ENCODE measurements at places on chromosomes 5 and 9. TPM values are rescaled to one million over a fixed set of nuclear protein-coding genes. Genes with fewer than 3 reads are reported as not detected.

- no peaks in the 10 kb centered on the region for H3K4me1 ChIP-seq
- H3K27ac ChIP-seq, result no peak overlapping the region
- H3K36me3 ChIP-seq, result no peaks in the 10 kb centered on the region
- no peak for DNase-seq
- H3K4me3 ChIP-seq, result no peak overlapping the region
Measured at GRCh38 chr9:5876711-5877110, 14.0 kb upstream of the MLANA start.

DNA sequence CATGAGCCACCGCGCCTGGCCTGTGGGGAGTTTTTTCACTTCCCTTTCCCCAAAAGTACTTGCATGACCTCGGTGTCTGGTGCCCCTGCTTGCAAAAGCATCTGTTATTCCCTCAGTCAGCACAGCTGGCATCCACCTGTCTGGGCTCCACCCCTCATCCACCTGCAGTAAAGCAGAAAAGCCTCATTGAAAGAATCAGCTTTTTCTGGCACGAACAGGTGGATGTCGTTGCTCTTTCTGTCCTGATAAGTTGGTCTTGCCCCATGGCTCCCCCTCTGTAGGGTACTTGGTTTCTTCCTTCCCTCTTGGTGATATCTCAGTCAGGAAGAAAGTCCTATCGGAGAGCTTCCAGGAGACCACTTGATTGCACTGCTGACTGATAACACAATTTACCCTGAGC lies 37.4 kb downstream of the WWC1 start:
- H3K4me3 ChIP-seq, result no peak overlapping the region
- H3K36me3 ChIP-seq, result no peaks in the 10 kb centered on the region
- peak; percentile 66 for DNase-seq
- no peaks in the 10 kb centered on the region for H3K27me3 ChIP-seq
- no peak overlapping the region for H3K27ac ChIP-seq
- no peaks in the 10 kb centered on the region for H3K4me1 ChIP-seq

DNA sequence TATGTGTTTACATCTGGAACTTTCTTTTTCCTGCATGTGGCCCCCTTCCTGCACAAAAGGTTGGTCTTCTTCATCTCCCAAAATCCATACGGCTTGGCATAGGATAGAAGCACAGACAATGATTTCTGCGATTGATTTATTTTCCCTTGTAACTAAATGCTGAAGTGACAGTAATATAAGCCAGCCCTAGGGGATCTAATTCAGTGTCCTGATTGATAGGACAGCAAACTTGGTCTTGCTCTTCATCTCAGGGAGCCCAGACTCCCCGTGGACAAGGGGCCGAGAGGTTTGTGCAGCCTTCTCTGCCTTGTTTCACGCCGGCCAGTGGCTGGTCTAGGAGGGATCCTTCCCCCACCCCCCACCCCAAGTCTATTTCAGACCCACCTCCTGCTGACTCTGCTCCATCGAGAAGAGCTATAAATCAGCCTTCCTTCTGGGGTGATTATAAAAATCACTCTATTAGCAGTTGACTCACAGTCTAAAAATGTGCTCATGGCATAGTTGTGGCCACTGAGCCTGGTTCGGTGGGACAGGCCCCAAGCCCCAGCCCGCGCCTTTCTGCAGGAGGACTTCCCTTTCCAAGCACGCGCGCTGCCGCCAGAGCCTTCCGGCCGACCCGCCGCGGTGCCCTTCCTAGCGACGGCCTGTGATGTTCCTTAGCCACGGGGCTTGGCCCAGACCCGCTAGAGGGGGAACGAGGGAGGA lies 89.8 kb upstream of the COL5A1 start:
- no peak overlapping the region for H3K4me3 ChIP-seq
- no peaks in the 10 kb centered on the region for H3K4me1 ChIP-seq
- no peaks in the 10 kb centered on the region for H3K27me3 ChIP-seq
- no peak for DNase-seq

SPINK4 gene
- 297 TPM for total RNA-seq
